ENCODE measurements at places on chromosomes 4 and X. TPM values are rescaled to one million over a fixed set of nuclear protein-coding genes. Genes with fewer than 3 reads are reported as not detected.

DNA sequence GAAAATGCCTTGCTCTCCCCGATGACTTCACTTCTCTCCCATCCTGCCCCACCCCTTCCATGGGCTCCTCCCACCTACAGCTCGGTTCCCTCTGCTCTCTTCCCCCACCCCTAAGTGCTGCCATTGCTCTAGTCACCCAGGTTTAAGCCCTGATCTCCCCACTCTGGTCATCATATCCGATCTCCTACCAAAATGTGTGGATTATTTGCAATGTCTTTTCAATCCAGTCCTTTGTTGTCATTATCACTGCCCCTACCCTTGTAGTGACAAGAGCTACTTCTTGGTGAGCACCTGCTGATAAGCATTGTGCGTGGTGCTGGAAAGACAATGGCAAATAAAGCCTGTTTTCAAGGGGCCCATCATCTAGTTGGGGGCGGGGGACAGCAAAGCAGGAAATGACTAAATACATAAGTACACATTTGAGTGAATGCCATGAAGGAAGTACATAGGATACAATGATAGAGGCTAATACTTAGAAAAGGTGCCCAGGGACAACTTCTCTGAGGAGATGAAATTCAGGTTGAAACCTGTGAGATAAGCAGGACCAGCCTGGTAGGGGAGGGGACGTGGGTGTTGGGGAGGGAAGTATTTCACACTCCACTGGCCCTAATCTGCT, 63.8 kb downstream of the DLG3 start:
- peak; percentile 12 for DNase-seq

- no peak for DNase-seq
Observed at GRCh38 chrX:103356130-103356798, at the start of gene TCEAL9. TSS of gene TCEAL9 (plus strand) at chrX:103356506. CDS start at chrX:103357685, 1,179 bp downstream.

Gene CCSER1
- total RNA-seq: not detected

DNA sequence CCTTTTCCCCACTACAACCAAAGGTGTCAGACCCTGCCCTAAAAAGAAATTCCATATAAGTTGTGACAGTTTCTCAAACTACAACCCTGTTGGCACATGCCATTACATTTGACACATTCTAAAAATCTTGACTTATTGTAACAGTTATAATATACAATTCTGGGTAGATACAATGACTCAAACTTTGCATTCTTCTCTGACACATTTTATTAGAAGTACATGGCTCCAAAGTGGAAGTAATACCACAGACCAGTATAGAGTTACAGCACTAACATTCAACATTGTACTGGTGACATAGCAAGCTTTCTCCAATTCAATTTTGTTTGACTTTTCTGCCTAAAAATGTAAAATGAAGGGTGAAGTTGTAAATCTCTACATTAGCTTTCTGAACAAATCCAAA, 196.6 kb upstream of the ETNPPL start:
- DNase-seq: no peak

- no peak for DNase-seq
Observed at GRCh38 chrX:111352424-111352823, 59.6 kb downstream of the DCX start.

Gene SMARCA1
- 0.36 TPM for total RNA-seq

- peak; percentile 28 for DNase-seq
Observed at GRCh38 chr4:88697141-88697540, 488 bp downstream of the NAP1L5 start.

- no peak for DNase-seq
Observed at GRCh38 chr4:83353516-83353915, 18.9 kb upstream of the HPSE start.

GRCh38 chr4:8148785-8149435, 9.7 kb downstream of the ABLIM2 start:
- no peak for DNase-seq

- DNase-seq: no peak
Observed at GRCh38 chr4:141657550-141658250, 21.3 kb downstream of the IL15 start.

- peak; percentile 48 for DNase-seq
Observed at GRCh38 chrX:108018656-108019381, 26.0 kb upstream of the VSIG1 start.

Gene CENPC
- total RNA-seq: 51.7 TPM

- no peak for DNase-seq
Observed at GRCh38 chrX:94977986-94978385, 1304.0 kb downstream of the FAM133A start.

DNA sequence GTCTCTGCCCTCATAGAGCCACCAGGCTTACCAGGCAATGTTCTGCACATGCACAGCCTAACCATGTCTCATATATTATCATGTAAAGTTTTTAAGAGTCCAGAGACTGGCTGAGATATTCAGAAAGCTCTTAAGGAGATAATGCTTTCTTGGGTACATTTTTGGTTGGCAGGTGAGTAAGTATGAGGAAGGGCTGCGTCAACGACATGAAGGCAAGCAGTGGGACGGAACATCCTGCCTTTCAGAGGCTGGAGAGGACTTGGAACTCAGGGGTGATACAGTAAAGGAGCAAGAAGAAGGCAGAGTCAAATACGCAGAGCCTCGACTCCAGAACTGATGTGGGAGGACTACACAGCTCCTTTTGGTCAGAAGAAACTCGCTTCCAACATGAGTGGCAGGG, 74.8 kb upstream of the MTNR1A start:
- DNase-seq: no peak

DNA sequence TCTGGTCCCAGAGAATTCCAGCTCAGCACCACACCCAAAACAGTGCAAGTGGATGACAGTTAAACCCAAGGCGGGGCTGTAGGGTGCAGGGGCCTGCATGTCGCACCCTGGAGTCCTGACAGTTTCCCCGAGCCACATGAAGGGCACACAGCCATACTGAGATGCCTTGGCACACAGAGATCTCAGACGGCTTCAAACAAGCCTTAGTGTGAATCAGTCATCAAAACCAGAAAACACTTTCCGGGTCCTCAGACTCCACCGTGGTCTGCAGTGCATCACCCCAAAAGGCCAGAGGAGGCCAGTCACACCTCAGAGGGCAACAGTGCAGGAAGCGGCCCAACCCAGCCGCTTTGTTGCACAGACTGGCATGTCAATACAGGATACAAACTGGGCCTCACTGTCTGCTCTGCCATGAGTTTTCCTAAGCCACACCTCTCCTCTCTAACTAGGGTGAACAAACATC, 64.6 kb upstream of the ENPP6 start:
- peak; percentile 82 for DNase-seq

DNA sequence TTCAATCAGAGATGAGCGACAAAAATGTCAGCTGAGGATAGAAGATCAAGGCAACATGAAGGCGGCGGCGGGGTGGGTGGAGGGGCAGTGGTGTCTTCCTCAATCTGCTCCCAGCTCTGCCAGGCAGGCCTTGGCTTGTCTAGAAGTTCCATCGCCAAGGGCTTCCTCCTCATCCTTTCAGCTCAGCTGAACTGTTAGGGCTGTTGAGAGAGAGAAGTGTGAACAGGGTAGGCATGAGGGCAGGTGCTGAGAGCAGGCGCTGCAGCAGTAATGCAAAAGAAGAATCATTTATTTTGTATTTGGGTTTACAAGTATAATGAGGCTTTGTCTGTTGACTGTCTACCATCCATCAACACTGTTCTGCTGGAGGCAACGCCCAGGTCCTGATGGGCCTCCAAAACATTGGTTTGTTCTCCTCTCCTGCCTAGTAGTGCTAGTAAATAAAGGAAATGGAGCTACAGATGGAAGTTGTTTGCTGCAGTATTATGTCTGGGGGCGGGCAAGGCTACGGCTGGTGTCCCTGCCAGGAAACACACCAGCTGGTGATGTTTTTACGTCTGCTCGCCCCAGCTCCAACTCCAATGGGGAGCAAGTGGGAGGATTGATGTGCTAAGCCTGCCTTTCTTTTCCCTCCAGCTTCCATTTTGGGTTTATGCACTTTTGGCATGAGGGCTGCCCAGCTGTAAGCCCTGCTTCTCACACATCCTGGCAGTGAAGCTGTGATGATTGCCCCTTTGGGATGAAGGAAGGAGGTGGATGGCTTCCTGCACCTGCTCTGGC, 139.4 kb upstream of the BOD1L1 start:
- DNase-seq: no peak

DNA sequence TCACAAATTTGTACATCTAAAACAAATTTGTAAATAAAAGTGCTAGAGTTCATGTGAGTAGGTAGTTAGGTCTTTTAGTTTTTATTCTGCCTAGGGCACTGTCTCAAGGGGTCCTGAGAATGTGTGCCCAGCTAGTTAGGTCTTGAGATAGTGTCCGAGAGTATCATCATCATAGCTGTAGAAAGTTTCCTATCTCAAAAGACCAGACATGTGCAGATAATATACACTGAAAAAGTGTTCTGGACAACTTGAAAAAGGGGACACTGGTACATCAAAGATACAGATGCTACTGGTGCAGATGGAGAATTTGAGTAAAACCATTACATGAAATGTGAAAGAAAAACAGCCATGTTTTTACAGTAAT, 1.8 kb upstream of the ZCCHC4 start:
- DNase-seq: no peak

DNA sequence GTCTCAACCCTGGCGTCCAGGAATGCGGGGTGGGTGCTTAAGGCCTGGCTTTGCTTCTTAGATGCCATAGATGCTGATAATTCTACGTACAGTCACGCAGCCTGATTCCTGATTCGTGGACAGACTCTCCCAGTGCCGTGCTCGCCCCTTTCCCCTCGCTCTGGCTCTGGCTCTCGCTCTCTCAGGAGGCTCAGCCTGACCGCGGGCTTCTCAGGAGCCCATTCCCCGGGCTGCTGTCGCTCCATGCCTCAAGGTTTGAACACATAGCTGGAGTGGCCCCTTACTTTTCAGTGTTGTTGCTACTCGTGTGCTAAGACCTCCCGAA, 59.2 kb upstream of the ZC4H2 start:
- DNase-seq: no peak

Gene PDCL2
- total RNA-seq: not detected

DNA sequence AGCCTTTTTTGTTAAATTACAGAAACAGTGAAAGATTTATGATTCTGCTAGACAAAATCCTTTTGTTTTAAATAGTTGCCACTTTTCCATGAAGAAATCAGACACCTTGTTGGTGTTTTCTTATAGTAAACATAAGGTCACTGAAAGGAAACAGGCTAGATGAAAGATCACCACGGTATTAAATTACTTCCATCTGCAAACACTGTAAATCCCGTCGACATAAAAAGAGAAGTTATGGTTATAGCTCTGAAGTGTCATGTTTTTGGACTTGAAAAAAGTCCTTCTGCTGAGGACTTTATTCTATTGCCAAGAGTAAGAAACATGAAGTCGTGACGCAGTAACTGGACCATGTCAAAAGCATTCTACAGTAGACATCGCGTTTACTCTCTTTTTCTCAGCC, 567.6 kb upstream of the SLIT2 start:
- no peak for DNase-seq

Gene PGAM4
- 0.86 TPM for total RNA-seq

- DNase-seq: no peak
Observed at GRCh38 chrX:107447642-107448041, 1.8 kb upstream of the FRMPD3 start.

Gene ADH1B
- not detected for total RNA-seq

Gene ACOX3
- 11.9 TPM for total RNA-seq

DNA sequence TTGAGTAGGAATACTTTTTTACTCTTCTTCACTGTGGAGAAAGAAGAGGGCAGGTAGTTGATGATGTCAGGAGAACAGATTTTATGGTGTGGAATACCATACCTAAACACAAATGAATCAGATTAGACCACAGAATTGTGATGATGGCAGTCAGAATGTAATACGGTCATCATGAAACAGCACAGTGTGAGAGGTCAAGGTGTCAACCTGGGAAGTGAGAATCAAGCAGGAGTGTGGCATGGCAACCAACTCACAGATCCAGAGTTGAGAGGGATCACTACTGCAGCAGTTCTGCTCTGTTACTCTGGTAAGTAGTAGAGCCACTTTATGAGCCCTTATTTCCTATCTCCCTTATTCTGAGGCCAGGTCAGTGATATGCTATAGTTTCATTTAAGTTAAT, 27.7 kb downstream of the METTL14 start:
- DNase-seq: no peak

DNA sequence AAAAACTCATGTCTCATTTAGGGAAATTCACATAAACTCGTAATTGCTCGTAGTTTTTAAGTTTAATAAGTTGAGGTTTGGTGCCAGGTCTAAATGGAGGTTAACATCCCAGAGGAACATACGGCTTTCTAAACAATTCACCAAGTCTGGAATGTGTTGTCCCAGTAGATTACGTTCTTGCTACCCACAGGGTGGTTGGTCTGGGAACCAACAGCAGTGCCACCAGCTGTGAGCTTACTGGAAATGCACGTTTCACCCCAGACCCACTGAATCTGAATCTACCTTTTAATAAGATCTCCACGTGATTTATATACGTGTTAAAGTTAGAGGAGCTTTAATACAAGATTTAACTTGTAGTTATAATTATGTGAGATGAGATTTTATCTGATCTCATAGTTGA, 134.3 kb downstream of the BMPR1B start:
- no peak for DNase-seq

Gene ARMCX4
- 6.1 TPM for total RNA-seq

GRCh38 chr4:154485127-154485773, 6.3 kb downstream of the DCHS2 start:
- DNase-seq: no peak

DNA sequence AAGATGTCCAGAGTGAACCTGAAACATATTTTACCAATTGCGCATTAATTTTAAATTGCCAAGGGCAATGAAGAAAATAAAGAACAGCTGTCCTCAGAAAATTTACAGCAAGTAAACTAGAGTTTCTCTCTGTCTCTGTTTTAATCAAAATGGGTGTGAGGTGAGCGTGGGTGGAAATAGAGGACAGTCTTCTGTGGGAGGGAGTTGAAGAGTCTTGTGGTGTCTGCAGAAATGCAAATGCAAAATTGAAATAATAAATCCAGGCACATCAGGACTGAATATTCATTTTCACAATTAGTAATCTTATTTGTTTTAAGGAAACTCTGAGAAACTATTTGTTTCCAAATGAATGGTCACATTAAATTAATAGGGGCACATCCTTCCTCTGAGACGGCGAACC, 192.0 kb downstream of the ARHGAP10 start:
- DNase-seq: no peak

Gene GABRQ
- not detected for total RNA-seq

DNA sequence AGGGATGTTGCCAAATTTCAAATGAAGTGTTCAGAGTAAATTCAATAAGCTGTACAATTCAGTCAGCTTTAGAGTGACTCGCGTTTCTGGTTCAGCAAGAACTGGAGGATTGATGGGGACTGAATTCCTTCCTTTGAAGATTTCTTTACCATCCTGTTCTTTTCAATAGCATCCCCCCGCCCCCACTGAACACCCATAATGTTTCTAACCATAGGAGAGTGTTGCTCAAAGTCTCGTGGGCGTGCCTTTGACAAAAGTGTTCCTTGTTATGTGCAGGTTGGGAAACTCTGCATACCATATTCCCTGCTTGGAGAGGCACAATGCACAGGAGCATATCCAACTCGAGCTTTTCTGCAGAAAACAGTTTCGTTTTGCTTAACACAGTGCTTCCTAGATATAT, 323.5 kb upstream of the CASK start:
- no peak for DNase-seq

- DNase-seq: no peak
Observed at GRCh38 chrX:7109838-7110793, 37.4 kb upstream of the STS start.

GRCh38 chr4:2048831-2049230, 10.3 kb upstream of the NAT8L start:
- no peak for DNase-seq
